ENCODE measurements at places on chromosomes 2 and 18.
A peak's percentile ranks its signal among the peaks of the same experiment; 100 is the strongest.

- DNase-seq, result no peak
Observed at GRCh38 chr2:149219856-149220255, 110.5 kb upstream of the LYPD6 start.

- peak; percentile 18 for DNase-seq
Observed at GRCh38 chr2:43024515-43025011, 201.8 kb downstream of the ZFP36L2 start.

DNA sequence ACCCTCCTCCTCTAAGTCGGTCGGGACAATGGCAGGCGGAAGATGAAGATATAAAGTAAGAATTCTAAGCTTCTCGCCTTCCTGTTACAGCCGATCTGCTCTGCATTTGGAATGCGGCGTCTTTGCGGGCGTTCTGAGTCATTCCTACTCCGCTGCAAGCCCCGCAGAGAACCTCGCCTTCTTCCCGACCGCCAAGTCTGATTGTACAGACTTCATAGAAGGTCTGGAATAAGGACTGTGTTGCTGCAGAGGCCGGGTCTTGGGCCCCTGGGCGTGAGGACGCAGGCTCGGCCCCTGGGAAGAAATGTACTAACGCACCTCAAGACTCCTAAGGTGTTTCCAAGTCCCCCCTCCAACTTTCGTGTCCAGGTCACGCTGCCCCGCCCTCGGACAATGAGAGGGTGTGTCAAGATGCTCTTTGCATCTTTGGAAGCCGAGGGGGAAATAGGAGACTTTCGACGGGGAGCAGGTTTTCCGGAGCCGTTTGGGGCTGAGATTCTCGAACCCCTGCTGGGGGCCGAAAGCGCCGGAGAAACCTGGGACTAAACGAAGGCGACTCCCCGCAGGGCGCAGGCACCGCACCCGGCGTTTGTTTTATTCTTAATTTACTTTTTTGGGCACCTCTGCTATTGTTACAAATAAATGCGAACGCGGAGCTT is 12.7 kb upstream of the PAX3 start:
- DNase-seq, result no peak

DNA sequence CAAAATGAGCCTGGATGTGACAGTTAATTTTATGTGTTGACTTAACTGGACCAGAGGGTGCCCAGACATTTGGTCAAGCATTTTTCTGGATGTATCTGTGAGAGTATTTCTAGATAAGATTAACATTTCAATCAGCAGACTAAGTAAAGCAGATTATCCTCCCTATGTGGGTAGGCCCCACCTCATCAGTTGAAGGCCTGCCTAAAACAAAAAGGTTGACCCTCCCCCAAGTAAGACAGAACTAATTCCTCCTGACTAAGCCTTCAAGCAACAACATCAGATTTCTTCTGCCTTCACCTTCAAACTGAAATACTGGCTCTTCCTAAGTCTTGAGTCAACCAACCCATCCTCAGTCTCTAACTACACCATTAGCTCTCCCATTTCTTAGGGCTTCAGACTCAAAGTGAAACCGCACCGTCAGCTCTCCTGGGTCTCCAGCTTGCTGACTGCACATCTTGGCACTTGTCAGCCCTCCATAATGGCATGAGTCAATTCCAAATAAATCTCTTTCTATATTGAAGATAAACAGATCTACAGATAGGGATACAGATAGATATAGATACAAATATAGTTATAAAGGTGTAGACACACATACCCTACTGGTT is 47.9 kb downstream of the MEMO1 start:
- no peak for DNase-seq

- DNase-seq, result no peak
Observed at GRCh38 chr2:37820471-37820986, 104.6 kb upstream of the RMDN2 start.

DNA sequence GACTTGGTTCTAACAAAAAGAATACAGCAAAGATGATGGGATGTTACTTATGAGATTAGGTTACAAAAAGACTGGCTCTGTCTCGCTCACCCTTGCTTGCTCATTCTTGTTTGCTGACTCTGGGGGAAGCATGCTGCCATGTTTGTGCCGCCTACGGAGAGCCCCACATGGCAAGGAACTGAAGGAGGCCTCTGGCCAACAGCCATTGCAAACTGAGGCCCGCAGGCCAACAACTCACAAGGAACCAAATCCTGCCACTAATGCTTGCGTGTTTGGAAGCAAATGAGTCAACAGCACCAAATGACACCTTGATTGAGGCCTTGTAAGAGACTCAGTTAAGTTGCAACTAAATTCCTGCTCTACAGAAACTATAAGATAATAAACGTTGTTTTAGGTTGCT is 297.6 kb upstream of the STON1 start:
- DNase-seq, result no peak

DNA sequence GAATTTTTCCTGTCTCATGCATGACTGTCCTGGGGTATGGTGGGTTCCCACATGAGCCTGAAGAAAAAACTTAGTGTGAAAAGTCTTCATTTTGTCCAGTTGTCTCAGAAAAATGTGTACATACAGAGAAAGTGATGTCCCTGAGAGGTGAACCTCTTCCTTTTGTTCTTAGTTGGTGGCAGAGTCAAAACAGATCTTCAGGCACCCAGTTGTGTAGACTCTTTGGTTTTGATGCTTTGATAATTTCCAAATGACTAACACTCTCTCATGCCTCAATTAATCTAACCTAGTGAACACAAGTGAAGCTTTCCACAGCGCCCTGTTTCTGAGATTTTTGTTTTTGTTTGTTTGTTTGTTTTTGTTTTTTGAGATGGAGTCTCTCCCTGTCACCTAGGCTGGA is 273.5 kb downstream of the PIK3C3 start:
- no peak for DNase-seq
